Astrocyte (in vitro differentiated cells and primary cell): ENCODE measurements at places on chromosomes 4 and X. TPM values are rescaled to one million over a fixed set of nuclear protein-coding genes. Genes with fewer than 3 reads are reported as not detected.

GRCh38 chr4:20251031-20251795 lies 492 bp upstream of the SLIT2 start:
- peak overlapping the region; percentile 74 for H3K4me3 ChIP-seq
- H3K4me1 ChIP-seq: peaks cover 28% of the 10 kb centered on the region
- H3K27me3 ChIP-seq: no peaks in the 10 kb centered on the region
- H3K36me3 ChIP-seq: no peaks in the 10 kb centered on the region

DNA sequence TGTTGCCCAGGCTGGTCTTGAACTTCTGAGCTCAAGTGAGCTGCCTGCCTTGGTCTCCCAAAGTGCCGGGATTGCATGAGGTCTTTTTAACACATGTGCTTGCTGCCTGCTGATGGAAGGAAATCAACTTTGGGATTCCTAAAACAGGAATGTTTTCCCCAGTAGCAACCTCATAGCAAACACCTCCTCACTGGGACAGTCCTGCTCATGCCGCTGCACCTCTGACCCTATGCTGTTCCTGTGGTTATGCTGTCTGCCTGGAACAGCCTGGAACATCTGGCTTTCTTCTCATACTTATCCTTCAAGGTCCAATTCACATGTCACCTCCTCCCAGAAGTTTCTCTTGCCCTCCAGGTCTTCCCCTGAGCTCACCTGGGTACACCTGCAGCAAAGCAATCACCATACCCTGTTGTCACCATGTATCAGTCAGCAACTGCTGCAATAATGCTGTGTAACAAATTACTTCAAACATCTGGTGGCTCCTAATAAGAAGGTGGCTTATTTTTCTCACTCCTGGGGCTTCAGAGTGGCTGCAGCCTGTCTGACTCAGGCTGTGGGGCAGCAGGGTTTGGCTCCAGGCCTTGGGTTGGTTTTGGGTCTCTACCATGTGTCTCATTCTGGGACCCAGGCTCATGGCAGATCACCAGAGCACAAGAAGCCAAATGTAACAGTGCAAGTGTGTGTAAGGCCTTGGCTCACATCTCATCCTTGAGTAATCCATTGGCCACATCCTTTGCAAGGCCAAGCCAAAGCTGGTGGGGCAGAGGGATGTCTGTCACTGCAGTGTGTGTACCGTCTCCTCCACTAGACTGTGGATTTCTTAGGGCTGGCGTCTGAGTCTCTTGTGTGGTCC lies 59.4 kb upstream of the SORCS2 start:
- peak; percentile 67 for DNase-seq
- H3K27me3 ChIP-seq: peaks cover 3% of the 10 kb centered on the region
- no peak overlapping the region for H3K27ac ChIP-seq
- H3K4me1 ChIP-seq: peaks cover 21% of the 10 kb centered on the region
- H3K36me3 ChIP-seq: no peaks in the 10 kb centered on the region
- H3K4me3 ChIP-seq: no peak overlapping the region

RIBC1 gene
- 0.34 and 0.46 TPM in 2 replicates for total RNA-seq

GLRB gene
- total RNA-seq: 5.7 and 6.8 TPM in 2 replicates

SERTM2 gene
- total RNA-seq: 0.12 and 0.23 TPM in 2 replicates

DNA sequence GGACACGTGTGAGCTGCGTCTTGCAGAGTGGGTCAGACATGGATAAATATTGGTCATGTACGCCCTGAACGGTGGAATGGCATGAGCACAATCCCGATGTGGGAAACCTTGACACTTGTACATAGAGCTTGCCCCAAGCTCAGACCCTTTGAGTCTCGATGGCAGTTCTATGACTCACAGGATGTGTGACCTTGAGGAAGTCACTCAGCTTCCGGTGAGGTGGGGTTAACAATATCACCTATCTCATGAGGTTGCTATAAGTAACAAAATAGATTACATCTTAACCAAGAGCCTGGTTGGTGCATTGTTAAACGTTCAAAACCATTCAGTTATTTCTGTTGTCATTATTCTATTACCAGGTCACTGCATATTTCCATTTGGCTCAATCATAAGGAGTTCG lies 109.1 kb upstream of the TBL1X start:
- no peaks in the 10 kb centered on the region for H3K27me3 ChIP-seq
- H3K4me1 ChIP-seq: peaks cover 4% of the 10 kb centered on the region
- H3K27ac ChIP-seq: no peak overlapping the region
- DNase-seq: no peak

DNA sequence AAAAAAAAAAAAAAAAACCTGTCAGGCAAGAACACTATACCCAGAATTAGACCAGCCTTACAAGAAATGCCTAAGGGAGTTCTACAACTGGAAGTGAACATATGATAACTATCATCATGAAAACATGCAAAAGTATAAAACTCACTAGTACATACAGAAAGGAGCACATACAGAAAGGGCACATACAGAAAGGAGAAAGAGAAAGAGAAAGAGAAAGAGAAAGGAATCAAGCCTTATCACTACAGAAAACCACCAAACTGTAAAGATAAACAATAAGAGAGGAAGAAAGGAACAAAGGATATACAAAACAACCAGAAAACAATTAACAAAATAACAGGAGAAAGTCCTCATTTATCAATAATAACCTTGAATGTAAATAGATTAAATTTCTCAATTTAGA lies 50.4 kb downstream of the PHKA1 start:
- no peaks in the 10 kb centered on the region for H3K4me1 ChIP-seq
- DNase-seq: no peak

DNA sequence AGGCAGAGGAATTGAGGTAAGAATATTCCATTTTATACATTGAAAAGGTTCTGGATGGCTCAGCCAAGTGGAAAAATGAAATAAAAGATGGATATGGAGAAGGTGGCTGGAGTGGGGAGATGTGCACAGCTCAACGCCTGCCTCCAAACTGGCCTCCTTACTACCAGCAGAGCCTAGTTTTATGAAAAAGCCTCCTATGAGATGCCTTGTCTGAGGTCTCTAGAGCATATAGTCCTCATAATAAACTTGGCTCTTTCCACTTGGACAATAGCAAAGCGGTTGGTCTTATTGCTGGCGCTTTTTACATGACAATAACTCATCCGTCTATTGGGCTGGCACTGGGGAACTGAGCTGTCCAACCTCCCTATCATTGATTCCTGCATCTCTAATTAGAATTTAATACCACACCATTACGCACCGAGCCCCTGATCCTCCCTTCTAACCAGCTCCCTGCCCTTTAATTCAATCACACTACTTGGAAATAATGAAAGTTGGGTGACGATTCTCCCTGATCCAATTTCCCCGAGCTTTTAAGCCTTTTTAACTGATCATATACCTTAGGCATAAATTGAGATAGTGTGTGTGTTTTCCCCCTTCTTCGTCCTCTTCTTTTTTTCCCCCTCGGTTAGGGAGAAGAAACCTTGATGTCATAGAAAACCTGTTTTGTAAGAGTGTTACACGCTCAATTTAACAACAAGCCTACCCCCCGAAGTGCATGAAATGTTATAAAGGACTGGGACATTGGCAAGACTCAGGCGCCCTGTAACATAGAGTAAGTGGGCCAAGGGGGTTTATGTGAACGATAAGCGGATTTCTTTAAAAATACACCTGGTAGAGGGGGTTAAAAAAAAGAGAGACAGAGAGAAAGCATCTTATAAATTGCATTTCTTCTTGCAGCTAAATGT lies at the start of gene PHOX2B:
PHOX2B (minus strand) TSS at position 155 of the 905 bp plus-strand sequence; CDS start at position 40, 115 bp downstream.
- peaks cover 2% of the 10 kb centered on the region for H3K4me1 ChIP-seq
- no peak within 1 kb of the TSS for H3K4me3 ChIP-seq
- H3K27ac ChIP-seq: no peak within 1 kb of the TSS
- DNase-seq: no peak
- H3K36me3 ChIP-seq: no peaks in the 10 kb centered on the region

- H3K27ac ChIP-seq: peak overlapping the region; percentile 79
- H3K36me3 ChIP-seq: no peaks in the 10 kb centered on the region
- peaks cover 12% of the 10 kb centered on the region for H3K4me1 ChIP-seq
Observed at GRCh38 chrX:122565952-122566351, 618.1 kb upstream of the GRIA3 start.

LPAR4 gene
- 4.8 and 7.0 TPM in 2 replicates for total RNA-seq

GRCh38 chr4:152451496-152451895 lies 84.4 kb downstream of the FBXW7 start:
- DNase-seq: no peak
- peaks cover 1% of the 10 kb centered on the region for H3K4me1 ChIP-seq
- no peaks in the 10 kb centered on the region for H3K36me3 ChIP-seq
- no peak overlapping the region for H3K27ac ChIP-seq
- H3K27me3 ChIP-seq: no peaks in the 10 kb centered on the region

DNA sequence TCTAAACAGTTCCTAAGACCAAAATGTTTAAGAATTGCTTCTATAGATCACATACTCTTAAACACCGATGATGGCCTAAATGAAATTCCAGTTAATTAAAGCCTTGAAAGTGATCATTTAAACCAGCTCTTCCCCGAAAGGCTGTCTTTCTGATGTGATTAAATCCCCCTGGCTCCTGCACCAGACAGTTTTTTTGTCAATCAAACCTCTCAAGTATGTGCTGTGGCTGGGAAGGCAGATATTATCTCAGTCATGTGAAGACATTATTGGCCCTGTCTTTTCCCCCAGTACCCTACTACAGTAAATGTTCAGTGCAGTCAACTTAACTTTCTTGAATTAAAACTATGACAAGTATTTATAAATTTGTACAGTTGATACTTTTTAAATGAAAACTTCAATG lies 121.0 kb upstream of the MYOZ2 start:
- H3K27ac ChIP-seq: no peak overlapping the region
- no peak for DNase-seq
- H3K4me3 ChIP-seq: no peak overlapping the region
- no peaks in the 10 kb centered on the region for H3K27me3 ChIP-seq
- H3K36me3 ChIP-seq: no peaks in the 10 kb centered on the region

ZMYM3 gene
- 48.0 and 51.2 TPM in 2 replicates for total RNA-seq

DNA sequence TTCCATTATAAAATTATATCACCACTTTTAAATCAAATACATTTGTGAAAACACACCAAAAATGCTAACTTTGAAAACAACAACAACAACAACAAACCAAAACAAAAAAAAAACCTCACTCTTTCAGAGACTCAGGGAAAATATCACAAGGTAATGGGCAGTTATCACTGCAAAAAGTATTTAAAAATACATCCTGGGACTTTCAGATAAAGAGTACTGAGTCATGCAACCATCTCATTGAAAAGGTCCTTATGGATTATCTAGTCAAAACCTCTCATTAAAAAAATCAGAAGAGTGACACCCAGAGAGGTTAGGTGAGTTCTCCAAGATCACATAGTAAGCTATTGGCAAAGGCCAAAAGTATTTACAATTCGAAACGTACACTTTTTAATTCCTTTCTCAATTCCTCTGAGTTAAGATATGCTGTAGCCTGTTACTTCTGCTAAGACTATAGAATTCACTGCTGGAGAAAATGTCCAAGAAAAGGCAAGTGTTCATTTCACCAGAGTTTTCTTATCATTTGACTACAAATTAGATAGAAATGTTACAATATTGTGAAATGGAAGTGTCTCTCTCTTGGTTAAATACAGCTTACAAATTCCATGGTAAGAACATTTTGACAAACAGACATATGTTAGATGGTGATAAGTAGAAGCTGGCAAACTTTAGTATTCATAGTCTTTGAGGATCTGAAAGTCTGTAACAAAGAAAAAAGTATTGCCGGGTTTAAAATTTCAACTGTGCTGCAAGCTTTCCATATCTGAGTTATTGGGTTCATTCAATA lies 9.3 kb downstream of the STX18 start:
- H3K27ac ChIP-seq: no peak overlapping the region
- no peak for DNase-seq
- no peaks in the 10 kb centered on the region for H3K27me3 ChIP-seq
- H3K36me3 ChIP-seq: no peaks in the 10 kb centered on the region
- no peaks in the 10 kb centered on the region for H3K4me1 ChIP-seq

MTNR1A gene
- 0.22 and 0.34 TPM in 2 replicates for total RNA-seq
